T-helper 17 cell (primary cell): ENCODE measurements at places on chromosomes 13 and 19.

GRCh38 chr13:79194272-79194671, 211.8 kb downstream of the RBM26 start:
- no peak for DNase-seq

DNA sequence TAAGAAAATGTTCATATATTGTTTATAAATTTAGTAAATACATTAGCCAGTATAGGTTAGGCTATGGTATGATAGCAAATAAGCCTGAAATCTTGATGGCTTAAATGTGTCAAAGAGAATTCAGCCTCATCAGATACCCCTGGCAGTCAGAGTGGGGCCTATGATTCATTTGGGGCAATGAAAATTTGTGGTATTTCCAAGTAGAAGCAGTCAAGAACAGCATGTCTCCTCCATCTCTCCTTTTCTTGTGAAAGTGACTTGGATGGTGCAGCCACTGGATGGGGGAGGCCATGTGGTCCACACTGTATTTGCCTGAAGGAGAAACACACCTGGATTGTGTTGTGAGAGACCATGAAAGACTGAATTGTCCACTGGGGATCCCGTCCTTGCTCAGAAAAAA, 82.7 kb downstream of the DLEU7 start:
- no peak for DNase-seq

GRCh38 chr13:48570216-48570828, 37.4 kb upstream of the RCBTB2 start:
- DNase-seq = no peak

DNA sequence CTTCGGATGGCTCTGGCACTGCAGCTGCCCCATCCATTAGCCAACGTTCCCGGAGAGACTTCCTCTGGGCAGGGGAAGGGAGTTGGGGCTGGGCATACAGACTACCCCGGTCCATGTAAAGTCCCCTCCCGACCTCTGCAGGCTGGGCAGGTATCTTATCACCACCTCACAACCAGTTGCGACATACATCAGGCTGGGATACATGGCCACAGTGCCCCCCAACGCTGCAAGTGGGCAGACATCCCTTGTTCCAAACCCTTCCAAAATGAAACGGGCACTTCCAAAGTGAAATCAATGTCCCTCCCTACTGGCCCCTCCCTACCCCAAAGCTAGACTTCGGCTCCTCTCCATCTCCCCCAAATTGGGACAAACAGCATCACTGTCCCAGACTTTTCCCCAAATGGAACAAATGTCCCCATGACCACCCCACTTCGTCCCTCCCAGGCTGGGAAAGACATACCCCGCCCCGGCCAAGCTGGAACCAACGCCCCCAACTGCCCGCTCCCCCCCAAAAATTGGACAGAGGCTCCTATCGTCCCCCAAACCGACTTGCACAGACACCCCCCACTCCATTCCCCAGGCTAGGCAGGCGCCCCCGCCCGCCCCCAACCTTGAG, 5.0 kb downstream of the PALM3 start:
- no peak for DNase-seq

DNA sequence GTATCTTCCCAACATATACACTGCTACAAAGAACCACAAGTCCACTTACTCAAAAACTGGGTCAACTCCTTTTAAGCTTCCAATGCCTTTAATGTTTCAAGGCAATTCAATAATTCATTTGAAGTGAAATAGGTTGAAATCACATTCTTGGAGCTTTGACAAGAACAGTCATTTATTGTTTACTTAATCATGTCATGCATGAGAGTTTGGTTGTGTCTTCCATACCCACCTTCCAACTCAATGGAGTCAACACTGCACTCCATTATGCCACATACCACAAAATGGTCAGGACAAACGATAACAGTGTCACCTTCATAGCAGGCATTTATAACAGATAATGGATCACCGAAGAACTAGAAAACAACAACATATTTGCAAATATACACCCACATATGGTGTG, 506.3 kb downstream of the UQCRFS1 start:
- no peak for DNase-seq

GRCh38 chr19:19074196-19074882, 10.5 kb downstream of the SLC25A42 start:
- no peak for DNase-seq

GRCh38 chr19:1037621-1038064, 2.3 kb upstream of the ABCA7 start:
- DNase-seq = peak; percentile 12

DNA sequence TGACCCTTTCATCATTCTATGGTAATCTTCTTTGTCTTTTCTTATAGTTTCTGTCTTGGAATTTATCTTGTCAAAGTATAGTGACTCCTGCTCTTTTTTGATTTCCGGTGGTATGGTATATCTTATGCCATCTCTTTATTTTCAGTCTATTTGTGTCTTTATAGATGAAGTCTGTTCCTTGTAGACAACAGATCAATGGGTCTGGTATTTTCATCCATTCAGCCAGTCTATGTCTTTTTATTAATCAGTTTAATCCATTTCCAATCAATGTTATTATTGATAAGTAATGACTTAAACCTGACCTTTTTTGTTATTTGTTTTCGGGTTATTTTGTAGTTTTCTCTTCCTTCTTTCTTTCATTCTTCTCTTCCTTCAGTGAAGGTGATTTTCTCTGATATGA, 495.9 kb upstream of the PCDH9 start:
- DNase-seq = no peak

- no peak for DNase-seq
Measured at GRCh38 chr13:42275506-42275905, 3.6 kb downstream of the AKAP11 start.

GRCh38 chr13:113850722-113851479, 13.0 kb downstream of the GAS6 start:
- no peak for DNase-seq

DNA sequence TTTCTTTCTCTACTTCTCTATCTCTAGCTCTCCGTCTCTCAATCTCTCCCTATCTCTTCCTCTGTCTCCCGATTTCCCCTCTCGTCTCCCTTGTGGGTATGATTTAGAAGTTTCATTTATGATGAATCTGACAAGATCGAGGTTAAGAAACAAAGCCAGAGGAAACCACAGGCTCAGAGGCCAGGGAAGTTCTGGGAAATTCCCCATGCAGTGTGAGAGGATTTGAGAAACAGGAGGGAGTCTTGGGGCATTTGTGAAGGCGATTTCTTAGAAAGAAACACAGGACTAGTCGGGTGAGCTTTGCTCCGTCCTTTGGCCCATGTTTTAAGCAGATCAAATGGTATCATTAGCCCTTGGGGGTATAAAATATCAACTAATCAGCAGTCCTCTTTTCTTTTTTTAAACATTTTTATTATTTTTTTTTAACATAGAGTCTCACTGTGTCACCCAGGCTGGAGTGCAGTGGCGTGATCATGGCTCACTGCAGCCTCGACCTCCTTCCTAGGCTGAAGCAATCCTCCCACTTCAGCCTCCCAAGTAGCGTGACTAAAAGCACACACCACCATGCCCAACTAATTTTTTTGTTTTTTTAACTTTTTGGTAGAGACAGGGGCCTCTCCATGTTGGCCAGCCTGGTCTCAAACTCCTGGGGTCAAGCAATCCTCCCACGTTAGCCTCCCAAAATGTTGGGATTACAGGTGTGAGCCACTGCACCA, 25.8 kb downstream of the TNFSF9 start:
- no peak for DNase-seq

- DNase-seq = no peak
Measured at GRCh38 chr19:16673231-16673630, 12.3 kb downstream of the TMEM38A start.

DNA sequence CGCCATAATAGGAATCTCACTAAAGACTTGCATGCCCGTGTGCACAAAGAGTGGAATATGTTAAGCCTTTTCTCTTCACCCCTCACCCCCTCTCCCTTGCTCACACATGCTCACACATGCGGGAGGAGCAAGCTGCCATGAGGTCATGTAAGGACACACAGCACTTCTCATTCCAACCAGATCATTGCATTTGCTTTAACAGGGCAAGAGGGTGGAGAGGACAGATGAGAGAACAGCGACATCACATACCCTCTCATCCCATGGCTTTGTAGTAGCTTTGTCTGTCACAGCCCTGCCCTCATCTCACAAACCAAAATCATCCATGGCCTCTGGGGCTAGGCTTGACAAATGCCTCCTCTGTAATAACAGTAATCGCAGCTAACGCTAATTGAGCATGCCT, 145.6 kb upstream of the FRY start:
- DNase-seq = no peak

DNA sequence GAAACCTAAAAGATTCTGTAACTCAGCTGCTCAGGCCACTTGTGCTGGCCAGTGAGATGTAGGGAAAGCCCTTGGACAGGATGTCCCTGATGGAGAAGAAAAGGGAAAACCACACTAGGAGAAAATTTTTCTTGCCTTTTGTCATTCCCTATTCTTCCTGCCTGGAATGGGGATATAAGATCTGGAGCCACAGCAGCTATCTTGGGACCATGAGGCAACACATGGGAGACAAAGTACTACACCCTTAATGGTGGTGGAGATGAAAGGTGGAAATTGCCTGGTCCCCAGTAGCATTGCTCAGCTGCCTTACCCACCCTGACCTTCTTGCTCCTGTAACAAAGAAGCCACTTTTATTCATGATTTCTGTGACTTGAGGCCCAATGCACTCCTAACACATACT, 9.4 kb downstream of the RSPH6A start:
- no peak for DNase-seq

- DNase-seq = no peak
Measured at GRCh38 chr13:98650396-98651107, 73.6 kb upstream of the STK24 start.

DNA sequence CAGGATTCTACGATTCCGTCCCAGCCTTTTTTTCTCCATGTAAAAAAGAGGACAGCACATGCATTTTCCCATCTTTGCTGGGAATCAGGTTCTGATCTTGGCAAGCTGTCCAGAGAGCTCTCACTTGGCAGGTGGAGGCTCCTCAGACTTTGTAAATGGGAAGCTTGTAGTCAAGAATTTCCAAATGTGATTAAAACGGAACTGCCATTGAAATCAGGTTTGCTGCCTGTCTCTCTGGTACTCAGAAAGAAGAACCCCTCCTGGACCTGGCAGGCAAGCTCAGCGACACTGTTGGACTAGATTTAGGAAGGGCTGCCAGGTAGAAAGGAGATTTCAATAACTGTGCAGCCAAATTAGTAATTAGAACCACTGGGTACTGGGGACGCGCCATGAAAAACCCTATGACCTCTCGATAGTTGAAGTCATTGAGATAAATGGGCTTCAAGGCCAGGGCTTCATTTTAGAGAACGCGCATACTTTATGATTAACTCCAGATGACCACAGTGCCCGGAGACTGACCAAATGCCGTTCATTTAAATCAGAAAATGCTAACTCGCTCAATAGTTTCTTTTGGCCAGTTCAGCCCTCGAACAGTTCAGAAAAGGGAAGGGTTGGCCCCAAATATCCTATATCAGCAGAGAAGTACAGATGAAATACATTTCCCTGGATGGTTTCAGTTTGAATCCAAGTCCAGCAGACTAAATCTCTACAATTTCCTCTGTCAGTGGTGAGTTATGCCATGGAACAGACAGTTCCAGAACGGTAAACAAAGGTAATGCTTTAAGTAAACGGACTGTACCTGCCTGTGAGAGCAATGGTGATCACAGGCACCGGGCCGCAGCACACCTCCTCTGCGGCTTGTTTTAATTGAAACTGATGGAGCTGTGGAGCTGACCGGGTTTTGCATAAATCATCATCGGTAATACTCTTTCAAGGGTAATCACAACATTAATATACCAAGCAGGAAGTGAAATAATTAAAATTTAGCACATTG, 517.4 kb downstream of the RFC3 start:
- DNase-seq = no peak

- no peak for DNase-seq
Measured at GRCh38 chr19:18514800-18515682, 6.8 kb downstream of the ELL start.

DNA sequence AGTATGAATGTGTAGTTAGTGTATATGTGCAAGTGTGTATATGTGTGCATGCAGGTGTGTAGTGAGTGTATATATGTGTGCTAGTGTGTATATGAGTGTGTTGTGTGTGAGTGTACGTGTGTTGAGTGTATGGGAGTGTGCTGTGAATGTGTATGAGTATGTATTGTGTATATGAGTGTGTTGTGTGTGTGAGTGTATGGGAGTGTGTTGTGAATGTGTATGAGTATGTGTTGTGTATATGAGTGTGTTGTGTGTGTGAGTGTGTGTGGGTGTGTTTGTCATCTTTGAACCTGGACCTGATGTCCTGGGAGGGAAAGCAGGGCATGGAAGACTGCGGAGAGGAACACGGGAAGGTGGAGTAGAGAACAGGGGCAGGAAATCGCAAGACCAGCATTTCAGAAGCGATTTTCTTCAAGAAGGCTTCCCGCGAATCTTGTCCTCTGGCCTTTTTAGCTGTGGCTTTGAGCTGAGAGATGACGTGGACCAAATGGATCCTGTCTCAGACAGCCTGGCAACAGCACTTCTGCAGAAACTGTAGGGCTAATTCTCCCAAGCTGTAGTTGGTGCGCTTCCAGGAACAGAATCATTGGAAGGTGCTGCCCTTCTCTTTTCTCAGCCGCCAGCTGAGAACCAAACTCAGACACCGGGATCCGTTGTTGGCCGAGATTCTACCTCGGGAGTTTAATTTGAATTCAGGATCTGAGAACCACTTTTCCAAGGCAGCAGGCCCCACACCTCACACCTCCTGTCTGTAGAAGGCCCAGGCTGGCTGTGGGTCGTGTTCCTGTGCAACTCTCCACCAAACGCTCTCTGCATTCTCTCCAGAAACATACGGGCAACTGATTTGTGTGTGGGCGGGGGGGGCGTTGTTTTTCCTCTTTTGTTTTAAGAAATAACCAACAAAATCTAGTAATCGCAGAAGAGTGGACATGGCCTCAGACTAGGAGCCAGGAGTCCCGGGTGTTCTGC, 94.7 kb upstream of the RAP2A start:
- no peak for DNase-seq

DNA sequence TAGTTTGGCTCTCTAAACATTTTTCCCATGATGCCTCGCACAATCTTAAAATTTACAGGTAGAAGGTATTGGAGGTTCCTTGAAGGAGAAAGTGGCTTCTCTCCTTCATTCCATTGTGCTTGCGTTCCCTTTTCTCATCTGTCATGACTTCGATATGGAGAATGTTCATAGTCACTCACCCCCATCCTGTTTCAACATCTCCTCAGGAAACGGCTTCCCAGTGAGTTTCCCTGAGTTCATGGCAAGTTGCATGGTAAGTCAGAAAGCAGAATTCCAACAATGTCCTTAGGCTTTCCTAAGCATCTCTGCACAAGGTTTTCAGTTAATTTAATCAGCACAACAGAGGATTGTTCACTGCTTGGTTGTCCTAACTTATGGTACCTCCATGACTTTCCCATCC, 581.8 kb upstream of the SLITRK5 start:
- no peak for DNase-seq

GRCh38 chr19:15159251-15159650, 41.5 kb downstream of the NOTCH3 start:
- DNase-seq = no peak
